Urinary bladder (tissue), 4 donors: ENCODE measurements at places on chromosomes 1 and 21. TPM values are rescaled to one million over a fixed set of nuclear protein-coding genes. Genes with fewer than 3 reads are reported as not detected.
A peak's percentile ranks its signal among the peaks of the same experiment; 100 is the strongest.

- no peak for DNase-seq
Measured at GRCh38 chr1:182955596-182956588, 2.9 kb upstream of the SHCBP1L start.

GRCh38 chr1:81679942-81680341 lies 120.8 kb upstream of the ADGRL2 start:
- DNase-seq: no peak

GRCh38 chr1:19325368-19325957 lies 13.3 kb downstream of the SLC66A1 start:
- DNase-seq: no peak

DNA sequence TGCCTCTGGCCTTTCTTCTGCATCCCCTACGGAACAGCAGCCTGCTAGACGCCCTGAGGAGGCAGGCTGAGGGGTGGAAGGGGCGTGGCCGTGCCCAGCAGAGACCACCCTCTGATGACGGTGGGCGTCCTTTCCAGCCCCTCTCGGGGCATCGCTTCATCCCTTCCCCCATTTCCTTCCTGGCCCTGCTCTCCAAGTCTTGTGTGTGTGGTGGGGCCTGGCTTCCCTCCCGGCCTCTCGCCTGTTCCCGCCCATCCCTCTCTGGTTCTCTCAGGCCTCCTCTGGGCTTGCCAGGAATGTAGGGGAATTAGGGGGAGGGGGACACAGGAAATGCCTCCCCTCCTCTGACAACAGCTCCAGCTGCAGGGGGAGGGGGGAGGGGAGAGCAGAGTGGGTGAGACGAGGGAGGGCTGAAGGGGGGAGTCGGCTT lies 51.1 kb downstream of the SKI start:
- DNase-seq: peak; percentile 93

- DNase-seq: no peak
Measured at GRCh38 chr1:17287130-17287776, 20.7 kb upstream of the PADI4 start.

GRCh38 chr21:31366825-31367224 lies 22.8 kb upstream of the TIAM1 start:
- no peak for DNase-seq

DNA sequence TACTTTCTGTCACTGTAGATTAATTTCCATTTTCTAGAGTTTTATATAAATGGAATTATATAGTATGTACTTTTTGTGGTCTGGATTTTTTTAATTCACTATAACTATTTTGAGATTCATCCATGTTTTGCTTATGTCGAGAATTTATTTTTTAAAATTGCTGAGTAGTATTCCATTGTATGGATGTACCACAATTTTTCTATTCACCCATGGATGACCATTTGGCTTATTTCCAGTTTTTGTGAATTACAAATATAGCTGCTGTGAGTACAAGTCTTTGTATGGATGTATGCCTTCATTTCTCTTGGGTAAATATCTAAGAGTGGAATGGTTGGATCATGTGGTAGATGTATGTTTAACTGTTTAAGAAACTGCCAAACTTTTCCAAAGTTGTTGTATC lies 3.7 kb upstream of the THEM4 start:
- no peak for DNase-seq

- DNase-seq: no peak
Measured at GRCh38 chr1:48753293-48753692, 23.4 kb downstream of the BEND5 start.

GRCh38 chr21:46057111-46057709 lies 40.7 kb upstream of the COL6A2 start:
- DNase-seq: no peak

DNA sequence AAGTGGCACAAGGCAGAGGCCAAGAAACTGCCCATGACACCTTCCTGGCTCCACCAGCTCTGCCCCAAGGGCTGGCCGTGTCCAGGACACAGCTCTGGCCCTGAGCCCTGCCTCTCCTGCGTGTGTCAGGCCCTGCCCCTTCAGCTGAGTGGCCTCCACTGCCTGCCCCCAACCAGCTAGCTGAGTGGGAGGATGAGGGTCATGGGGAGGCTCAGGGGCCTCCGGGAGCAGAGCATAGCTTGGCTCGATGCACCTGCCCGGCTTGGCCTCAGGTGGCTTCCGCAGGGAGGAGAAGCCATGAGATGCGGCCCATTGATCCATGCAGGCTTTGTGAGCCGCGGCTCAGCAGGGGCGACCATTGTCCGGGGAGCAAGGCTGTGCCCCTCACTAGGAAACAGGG lies 108.7 kb upstream of the TTC34 start:
- no peak for DNase-seq

The CDA gene
- total RNA-seq: 0.53 TPM

The SLAMF9 gene
- not detected for total RNA-seq

The ITGB2 gene
- 20.8 TPM for total RNA-seq

The GRHL3 gene
- total RNA-seq: 15.1 TPM

The MARK1 gene
- total RNA-seq: 21.4 TPM
